ENCODE measurements at places on chromosomes 12 and 14.

GRCh38 chr12:56258820-56259183 lies 618 bp upstream of the ANKRD52 start:
- no peak for DNase-seq

- DNase-seq, result peak; percentile 70
These were observed 78.6 kb downstream of the CCDC60 start for GRCh38 chr12:119412811-119413794.

GRCh38 chr14:63375769-63376168 lies 57.0 kb upstream of the GPHB5 start:
- no peak for DNase-seq

DNA sequence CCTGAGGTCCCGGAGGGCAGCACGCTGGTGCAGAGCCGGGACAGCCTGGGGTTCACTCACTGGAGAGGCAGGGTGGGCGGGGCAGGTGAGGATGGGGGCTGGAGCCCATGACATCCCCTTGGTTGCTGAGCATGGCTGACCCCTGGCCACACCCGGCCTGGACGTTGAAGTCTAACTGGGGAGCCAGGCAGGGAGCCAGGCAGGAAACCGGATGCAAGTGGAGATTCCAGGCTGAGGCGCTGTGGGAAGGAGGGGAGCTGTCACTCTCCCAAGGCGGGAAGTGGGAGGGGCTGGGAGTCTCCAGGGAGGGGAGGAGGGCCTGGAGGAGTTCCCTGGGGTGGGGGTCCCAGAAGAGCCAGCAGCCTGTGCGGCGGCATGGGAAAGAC lies 7.7 kb upstream of the INF2 start:
- DNase-seq, result no peak

GRCh38 chr14:71856199-71856919 lies 75.9 kb upstream of the RGS6 start:
- no peak for DNase-seq

- DNase-seq, result peak; percentile 53
These were observed 10.3 kb downstream of the FBRSL1 start for GRCh38 chr12:132500142-132500855.

DNA sequence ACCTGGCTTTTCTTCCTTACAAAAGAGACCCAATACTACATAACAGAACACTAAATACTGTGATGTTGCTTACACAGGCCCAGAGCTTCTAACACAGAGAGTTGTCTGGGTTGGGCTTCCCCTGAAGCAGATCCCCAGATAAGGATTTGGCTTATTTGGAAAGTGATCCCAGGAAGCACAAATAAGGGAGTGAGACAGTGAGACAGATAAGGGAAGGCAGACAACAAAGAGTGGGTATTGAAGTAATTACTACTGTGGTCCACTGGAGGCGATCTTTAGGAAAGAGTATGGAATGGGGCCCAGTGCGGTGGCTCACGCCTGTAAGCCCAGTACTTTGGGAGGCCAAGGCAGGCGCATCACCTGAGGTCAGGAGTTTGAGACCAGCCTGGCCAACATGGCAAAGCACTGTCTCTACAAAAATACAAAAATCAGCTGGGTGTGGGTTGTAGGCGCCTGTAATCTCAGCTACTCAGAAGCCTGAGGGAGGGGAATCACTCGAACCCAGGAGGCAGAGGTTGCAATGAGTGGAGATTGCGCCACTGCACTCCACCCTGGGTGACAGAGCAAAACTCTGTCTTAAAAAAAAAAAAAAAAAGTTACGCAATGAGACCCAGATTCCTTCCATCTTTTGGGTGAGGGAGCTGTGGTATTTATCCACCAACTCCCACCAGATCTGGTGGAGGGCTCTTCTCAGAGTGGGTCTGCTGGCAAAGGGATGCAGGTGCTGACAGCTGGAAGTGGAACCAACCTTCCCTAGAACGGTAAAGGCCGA lies 10.2 kb upstream of the C12orf43 start:
- DNase-seq, result no peak

DNA sequence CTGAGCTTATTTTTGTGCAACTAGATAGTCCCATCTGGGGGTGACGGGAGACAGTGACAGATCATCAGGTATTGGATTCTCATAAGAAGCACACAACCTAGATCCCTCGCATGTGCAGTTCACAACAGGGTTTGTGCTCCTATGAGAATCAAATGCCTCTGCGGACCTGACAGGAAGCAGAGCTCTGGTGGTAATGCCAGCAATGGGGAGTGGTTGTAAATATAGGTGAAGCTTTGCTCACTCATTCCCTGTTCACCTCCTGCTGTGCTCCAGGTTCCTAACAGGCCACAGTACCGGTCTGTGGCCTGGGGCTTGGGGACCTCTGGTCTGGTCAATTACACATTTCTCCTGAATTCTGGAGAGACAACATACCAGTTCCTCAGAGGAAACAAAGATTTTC lies 39.0 kb downstream of the GABARAPL1 start:
- DNase-seq, result no peak

- DNase-seq, result no peak
These were observed 151.7 kb downstream of the NUAK1 start for GRCh38 chr12:105986779-105987684.

DNA sequence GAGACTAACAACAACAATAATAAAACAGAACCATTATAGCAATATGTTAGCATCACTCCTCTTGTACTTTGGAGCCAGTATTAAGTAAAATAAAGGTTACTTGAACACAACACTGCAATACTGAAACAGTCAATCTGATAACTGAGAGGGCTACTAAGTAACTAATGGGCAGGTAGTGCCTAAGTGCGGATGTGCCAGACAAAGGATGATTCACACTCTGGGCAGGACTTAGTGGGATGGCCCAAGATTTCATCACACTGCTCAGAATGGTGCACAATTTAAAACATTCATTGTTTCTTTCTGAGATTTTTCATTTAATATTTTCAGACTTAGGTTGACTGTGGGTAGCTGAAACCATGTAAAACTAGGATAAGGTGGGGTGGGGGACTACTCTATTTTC lies 131.9 kb upstream of the CAND1 start:
- no peak for DNase-seq

DNA sequence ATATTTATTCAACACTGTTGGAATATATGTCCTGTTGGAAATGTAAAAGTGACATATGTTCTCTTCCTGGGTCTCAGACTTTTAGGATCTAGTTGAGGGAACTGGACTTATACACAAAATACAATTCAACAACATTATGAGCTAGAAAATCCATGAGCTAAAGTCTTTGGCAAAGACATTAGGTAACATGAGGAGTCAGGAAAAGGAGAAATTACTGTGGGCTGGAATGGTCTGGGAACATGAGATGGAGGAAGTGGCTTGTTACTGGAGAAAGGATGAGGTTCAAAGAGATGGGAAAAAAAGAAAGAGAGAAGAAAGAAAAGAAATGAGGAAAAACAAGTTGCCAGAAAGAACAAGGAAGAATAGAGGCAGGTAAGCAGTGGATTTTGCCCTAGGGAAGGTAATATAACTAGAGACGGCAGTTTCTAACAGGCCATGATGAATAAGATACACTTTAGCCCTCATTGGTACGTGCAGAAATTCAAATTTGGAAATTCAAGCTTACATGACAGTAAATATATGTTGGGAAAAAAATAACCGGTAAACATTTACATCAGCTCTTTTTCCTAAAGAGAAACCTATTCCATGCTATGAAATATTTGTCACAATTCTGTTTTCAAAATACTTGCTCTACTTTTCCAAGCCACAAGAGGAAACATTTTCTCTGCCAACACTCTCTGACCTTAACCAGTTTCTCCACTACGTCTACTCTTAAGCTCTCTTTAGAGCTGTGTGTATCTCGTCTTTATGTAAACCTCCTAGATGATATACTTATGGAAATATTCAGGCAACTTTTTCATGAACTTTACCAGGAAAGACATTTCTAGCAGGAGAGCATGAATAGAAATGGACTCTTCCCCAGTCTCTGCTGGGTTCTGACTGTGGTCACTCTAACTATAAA lies 268.8 kb upstream of the BTG1 start:
- DNase-seq, result no peak

DNA sequence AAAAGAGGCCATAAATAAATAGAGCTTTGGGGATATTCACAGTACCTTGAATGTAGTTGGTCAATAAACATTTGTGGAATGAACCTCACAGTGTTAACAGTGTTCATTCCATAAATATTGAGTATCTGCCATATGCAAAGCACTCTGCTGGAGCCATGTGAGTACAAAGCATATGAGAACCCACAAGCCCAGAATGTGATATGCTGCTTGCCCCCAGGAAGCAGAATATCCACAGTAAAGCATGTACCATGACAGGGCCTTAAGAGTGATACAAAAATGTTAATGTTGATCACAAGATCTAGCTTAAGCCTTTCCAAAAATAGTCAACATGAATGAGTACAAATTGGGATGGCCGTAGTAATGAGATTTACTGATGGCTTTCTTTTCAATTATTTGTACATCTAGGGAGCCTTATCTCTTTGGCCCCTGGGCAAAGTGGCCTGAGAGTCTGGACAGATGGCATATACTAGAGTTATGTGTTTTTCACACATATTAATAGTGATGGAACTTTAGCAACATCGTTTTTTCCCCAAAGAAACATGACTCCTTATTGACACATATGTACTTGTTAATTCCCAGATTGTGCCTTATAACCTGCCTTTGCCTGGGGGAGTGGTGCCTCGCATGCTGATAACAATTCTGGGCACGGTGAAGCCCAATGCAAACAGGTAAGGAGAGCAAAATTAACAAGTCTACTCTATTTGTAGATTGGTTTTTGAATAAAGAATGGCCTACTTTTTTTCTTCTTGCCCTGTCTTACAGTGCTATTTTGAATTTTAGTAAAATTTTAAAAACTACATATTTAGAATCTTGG lies 10.9 kb downstream of the LGALS3 start:
- no peak for DNase-seq

GRCh38 chr12:49092086-49092815 lies 2.4 kb downstream of the DHH start:
- DNase-seq, result peak; percentile 58

GRCh38 chr12:48924617-48925303 lies 532 bp downstream of the FKBP11 start:
- DNase-seq, result peak; percentile 30

GRCh38 chr12:95701275-95701674 lies 89.3 kb downstream of the NTN4 start:
- no peak for DNase-seq

DNA sequence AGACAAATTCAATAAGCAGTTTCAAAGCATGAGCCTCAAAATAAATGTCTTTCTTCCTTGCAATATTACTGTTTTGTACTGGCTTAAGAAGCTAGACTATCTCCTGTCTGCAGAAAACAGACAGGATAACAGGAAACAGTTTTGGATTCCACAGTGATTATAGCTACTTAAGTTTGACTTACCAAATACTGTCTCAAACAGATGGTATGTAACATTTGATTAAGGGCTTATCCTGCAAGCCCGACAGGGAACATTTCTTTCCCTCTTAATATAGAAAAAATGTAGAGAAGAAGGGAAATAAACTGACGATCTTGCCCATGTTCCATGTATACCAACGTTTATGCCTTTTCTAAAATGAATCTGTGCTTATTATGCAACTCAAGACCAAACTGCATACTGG lies 179.9 kb upstream of the EEA1 start:
- DNase-seq, result no peak

- DNase-seq, result peak; percentile 38
These were observed 42.2 kb downstream of the ZCRB1 start for GRCh38 chr12:42283739-42284138.

DNA sequence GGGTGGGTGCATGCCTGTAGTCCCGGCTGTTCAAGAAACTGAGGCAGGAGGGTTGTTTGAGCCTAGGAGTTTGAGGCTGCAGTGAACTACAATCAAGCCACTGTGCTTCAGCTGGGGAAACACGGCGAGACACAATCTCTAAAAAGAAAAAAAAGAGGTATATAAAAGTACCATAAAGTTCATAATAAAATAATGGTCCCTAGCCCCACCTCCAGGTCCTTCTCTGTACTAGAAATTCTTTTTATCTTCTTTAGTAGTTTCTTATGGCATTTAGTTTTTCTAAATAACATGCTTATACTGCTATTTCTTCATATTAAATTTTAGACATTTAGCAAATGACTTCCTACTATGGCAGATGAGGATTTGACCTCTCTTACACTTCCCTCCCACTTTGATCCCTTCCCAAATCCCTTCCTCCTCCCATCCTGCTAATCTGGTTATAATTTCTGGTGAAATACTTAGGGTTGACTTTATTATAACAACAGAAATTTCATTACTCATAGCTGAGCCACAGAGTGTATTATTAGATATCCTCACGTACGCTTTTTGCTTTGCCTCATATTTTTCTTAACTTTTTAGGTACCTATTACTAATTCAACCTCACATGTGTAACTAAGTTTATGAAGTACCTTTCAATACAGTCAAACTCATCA lies 94.7 kb downstream of the SLC41A2 start:
- DNase-seq, result no peak

- peak; percentile 74 for DNase-seq
These were observed 38.1 kb upstream of the SLC2A13 start for GRCh38 chr12:40144023-40144422.

- no peak for DNase-seq
These were observed 84.0 kb downstream of the SYNE3 start for GRCh38 chr14:95432144-95433093.

GRCh38 chr12:126030573-126030972 lies 965.3 kb downstream of the AACS start:
- no peak for DNase-seq

DNA sequence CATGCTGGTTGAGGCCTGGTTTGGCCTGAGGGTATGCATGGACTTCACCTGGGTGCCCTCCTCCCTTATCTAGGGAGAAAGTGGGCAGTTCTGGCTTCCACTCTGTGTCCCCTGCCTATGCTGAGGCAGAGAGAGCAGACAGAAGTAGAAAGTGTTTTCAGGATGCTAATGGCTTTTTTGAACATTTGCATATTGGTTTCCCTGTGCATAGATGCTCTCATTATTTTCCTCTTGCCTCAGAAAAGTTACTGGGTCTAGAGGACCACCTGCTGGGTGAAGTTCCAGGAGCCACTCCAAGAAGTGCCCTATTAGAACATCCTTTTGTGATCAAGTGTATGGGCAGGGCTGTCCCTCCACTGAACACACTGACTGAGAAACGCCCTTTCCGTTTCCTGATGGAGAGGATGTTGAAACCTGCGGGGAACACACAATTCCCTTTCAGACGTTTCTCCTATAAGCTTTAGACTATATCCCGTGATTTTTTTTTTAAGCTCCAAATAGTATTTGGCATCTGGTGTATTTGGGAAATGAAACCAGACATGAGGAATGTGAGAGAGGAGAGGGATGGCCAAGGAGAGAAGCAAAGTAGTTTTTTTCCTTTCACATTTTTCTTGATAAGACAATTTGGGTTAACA lies 66.6 kb downstream of the DAAM1 start:
- DNase-seq, result peak; percentile 18

- no peak for DNase-seq
These were observed 46.3 kb downstream of the KCNA1 start for GRCh38 chr12:4956054-4956453.
